ENCODE measurements at places on chromosomes 7 and 10.

DNA sequence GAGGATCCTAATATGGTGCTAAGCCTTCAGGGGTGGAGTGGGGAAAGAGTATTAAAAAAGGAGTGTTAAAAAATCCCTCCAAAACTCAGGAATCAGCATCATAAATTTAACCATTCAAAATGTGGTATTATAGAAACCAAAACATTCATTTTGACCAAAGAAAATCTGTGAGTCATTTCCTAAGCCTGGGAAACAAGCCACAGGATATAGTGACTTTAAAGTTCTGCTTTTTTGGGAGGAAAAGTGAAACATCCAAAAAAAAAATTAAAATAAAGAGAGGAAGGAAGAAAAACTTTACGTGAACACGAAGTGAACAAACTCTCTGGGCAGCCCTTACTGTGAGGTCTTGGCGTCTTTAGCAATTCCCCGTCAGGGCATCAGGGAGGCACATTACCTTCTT is 74.0 kb upstream of the GSDME start:
- peak; percentile 85 for DNase-seq

DNA sequence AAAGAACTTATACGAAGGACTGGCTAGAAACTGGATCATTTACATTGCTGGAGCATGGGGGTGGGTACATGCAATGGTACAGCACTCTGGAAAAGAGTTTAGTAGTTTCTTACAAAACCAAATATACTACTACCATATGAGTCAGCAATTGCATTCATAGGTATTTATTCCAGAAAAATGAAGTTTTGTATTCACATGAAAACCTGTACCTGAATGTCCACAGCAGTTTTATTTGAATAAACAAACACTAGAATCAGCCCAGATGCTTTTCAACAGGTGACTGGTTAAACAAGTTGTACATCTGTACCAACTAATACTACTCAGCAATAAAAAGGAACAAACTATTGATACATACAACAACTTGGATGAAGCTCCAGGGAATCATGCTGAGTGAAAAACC is 3.4 kb downstream of the SCIN start:
- DNase-seq = no peak

DNA sequence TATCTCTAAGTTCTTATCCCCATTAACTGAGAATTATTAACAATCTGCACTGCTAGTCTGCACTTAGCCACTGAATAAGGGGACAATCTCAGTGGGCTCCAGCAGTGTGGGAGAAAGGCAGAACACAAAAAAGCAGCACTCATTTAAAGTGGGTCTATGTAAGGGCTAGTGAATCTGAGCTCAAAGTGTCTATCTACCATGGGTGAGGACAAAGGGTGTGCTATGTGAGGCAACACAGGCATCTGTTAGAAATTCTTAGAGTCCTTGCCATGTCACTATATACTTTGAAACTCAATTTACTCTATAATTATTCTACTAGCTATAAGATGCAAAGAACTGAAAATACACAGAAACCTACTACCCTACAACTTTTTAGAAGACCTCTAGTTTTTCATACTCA is 135.8 kb upstream of the TMEM168 start:
- no peak for DNase-seq

DNA sequence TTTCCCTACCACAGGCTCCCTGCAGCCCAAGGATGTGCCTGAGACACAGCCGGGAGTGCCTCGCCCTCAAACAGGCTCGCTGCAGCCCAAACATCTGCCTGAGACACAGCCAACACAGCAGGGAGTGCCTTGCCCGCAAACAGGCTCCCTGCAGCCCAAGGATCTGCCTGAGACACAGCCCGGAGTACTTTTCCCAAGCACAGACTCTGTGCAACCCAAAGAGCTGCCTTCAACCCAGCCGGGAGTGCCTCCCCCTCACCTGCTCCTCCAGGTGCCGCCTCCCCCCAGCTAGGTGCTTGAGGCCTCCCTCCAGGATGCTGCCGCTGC is 42.9 kb downstream of the ANTXRL start:
- no peak for DNase-seq

DNA sequence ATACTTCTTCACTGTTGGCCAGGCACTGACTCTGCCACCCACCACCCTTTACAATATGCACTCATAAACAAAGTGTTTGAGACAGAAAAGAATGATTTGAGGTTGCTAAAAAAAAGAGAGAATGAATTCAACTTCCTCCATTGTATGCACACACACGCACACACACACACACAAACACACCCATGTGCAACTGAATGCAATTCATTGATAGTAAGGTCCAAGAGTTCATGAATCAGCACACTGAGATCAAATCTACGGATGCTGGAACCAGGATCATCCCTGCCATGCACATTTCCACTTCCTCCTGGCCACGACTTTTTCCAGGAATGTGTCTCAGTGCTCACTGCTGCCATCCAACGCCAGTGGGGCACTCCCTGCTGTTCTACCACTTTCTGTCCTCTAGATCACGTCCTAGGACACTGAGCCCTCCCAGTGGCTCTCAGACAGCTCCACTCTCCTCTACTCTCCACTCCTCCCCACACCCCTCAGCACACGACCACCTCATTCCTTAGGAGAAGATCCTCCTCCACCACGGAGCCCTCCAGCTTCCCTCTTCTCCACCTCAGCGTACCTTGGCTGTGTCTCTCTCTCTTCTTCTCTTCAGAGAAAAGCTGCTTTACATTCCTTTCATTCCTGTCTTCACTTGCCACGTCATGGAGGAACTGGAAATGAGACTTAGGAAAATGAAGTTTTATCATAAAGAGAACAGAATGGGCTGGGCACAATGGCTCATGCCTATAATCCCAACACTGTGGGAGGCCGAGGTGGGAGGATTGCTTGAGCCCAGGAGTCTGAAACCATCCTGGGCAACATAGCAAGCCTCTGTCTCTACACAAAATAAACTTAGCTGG is 12.0 kb upstream of the TMEM213 start:
- DNase-seq = no peak

DNA sequence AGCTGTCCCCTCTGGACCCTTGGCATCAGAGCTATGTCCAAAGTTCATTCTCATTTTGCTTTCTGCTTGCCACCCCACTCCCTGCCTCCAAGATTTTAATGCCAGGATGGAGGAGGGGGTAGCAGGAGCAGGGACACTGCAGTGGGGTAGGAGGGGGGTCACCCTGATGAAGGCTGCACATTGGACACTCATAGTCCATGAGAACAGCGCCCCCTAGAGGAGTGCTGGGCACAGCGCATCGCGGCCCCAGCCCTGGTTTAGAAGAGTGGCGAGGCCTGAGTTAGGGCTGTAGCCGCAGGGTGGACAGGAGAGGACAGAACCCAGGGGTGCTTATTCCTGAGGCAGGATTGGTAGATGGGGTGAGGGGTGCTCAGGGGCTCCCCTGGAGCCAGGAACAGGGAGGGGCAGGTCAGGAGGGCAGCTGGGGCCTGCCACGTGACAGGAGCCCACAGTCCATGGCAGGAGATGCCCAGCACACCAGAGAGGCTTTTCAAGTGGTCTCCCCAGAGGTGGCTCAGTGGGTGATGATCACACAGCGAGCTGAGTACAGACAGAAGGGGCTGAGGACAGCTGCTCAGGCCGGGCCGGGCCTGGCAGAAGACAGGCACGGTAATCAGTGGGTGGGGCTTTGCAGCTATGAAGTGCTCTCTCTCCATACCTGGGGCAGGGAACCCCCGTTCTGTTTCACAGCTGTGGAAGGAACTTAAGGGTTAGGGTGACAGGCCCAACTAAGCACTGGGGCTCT is 71.4 kb downstream of the NEURL1 start:
- peak; percentile 74 for DNase-seq

GRCh38 chr7:117008886-117009531 is 55.7 kb downstream of the ST7 start:
- DNase-seq = peak; percentile 16

DNA sequence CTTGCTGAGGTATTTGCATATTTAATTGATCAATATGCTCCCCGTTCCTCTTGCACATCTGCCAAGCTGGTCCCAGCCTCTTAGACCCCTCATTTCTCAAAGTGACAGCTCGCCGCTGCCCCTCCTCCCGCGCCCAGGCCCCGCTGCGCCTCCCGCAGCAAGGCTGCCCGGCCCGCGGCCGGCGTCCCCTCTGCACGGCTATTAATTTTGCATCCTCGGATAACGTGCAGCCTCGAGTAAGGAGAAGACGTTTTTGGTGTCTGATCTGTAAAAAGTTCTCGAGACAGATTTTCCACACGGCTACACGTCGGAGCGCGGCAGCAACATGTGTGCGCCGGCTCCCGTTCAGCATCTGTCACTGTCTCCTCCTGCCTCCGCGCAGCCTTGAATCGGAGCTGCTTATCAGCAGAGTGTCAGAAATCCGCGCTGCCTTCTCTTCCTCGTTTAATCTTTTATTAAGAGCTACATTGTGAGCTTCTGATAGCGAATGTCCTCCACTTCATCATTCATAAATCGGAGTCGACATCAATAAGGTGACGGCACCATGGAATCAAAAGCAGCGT is 65.3 kb downstream of the EBF3 start:
- no peak for DNase-seq

DNA sequence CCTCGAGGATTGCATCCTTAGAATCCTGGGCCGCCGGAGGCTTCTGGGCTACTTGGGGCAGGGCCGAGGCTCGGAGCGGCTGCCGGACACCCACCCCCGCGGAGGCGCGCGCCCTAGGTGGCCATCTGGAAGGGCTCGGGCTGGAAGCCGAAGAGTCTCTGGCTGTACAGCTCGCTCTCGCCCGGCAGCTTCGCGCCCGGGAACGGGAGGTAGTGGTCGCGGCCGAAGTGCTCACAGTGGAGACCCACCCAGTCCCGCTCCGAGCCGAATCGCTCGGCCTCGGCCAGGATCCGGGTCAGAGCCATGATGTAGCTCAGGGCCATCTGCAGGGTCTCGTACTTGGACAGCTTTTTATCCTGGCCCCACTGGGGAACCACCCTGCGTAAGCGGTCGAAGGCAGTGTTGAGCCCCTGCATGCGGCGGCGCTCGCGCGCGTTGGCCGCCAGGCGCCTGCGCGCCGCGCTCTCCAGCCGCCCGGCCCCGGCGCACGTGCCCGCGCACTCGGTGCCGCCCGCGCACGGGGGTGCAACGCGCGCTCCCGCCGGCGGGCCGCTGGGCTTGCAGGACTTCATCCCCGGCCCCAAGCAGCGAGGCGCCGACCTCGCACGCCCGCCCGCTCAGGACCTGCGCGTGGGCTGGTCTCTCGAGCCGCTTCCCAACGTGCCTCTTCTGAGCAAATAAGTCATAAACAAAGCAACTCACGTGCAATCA is 652 bp downstream of the ATOH7 start:
- DNase-seq = peak; percentile 56

- no peak for DNase-seq
Observed at GRCh38 chr7:4151926-4152549, 530.1 kb upstream of the FOXK1 start.

DNA sequence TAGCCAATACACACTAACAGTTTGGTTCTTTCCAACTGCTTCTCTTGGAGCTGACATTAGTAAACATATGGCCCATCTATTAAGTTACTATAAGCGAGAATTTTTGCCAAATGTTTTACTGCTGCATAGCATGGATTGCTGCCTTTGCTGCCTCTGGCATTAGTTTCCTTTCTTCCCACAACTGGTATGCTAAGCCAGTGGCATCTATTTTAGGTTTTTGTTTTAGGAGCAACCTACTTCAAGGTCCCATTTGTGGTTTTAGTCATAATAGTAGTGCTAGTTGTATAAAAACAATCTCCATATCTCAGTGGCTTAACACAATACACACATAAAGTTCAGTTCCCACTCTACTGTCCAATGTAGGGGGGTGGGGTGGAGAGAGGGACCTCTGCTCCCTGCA is 25.9 kb upstream of the PANK1 start:
- no peak for DNase-seq

DNA sequence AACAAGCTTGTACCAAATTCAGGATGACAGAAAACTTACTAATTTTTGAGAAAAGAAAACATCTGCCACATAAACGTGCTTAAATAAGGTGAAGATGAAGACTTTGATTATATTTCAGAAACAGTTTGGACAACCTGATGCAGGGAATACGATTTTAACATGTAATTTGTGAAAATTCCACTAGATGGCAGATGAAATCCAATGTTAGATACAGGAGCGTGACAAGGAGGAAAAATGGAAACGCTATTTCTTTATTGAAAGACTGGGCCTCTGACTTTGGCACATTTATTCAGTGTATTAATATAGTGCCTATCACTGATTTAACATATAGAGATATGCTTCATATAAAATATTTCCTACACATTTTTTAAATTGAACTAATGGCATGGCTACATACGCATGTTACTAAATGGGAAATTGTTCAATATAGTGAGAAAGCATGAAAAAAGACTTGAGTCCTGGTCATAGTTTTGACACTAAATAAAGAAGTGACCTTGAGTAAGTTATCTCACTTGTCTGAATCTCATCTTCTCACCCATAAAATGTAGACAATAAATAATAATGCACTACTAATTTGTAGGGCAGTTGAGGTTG is 60.7 kb downstream of the CD36 start:
- peak; percentile 83 for DNase-seq

DNA sequence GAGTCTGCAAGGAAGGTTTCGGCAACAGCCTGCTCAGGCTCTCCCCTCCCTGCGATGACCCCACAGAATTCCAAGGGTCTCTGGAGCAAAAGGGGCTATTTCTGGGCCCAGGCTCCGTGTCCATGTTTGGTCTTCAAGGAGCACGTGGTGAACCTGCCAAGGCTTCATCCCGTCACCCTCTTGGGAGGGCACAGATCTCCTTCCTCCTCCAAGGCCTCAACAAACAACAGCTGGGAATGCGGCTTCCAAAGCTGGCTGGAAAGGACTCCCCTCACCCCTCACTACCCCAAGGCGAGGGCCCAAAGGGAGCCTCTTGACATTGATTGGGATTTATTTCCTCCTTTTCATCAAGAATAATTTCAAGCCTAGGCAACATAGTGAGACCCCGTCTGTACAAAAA is 14.0 kb upstream of the KPNA7 start:
- DNase-seq = no peak

DNA sequence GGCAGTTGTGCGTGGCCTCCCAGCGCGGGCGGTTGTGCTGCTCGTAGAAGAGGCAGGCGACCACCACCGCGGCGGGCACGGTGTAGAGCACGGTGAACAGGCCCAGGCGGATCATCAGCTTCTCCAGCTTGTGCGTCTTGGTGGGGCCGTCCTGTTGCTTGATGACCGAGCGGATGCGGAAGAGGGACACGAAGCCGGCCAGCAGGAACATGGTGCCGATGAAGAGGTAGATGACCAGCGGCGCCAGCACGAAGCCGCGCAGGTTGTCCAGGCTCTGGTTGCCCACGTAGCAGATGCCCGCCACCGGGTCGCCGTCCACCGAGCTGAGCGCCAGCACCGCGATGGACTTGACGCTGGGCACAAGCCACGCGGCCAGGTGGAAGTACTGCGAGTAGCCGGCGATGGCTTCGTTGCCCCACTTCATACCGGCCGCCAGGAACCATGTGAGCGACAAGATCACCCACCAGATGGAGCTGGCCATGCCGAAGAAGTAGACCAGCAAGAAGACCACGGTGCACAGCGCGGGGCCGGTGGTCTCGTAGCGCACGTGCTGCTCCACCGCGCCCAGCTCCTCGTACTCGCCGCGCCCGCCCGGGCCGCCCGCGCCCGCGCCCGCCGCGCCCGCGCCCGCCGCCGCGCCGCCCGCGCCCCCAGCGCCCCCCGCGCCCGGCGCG is 2.2 kb downstream of the FZD8 start:
- no peak for DNase-seq

GRCh38 chr10:127923646-127924045 is 16.7 kb downstream of the PTPRE start:
- DNase-seq = no peak

GRCh38 chr7:46513447-46513848 is 592.4 kb upstream of the IGFBP3 start:
- no peak for DNase-seq

Data from suppressor macrophage treated with lipopolysaccharide for 4 hours (primary cell).